ENCODE measurements at places on chromosomes 4 and X. TPM values are rescaled to one million over a fixed set of nuclear protein-coding genes. Genes with fewer than 3 reads are reported as not detected.

The WAS gene
- total RNA-seq: 0.57 TPM

The DNAAF6 gene
- not detected for total RNA-seq

The CFAP47 gene
- total RNA-seq: 0.06 TPM

The HTN3 gene
- not detected for total RNA-seq

The TBX22 gene
- not detected for total RNA-seq

Data from Daoy (cell line).